ENCODE measurements at places on chromosomes 1 and 21. TPM values are rescaled to one million over a fixed set of nuclear protein-coding genes. Genes with fewer than 3 reads are reported as not detected.

DESI2 gene
- 44.3 TPM for polyA plus RNA-seq

APCS gene
- polyA plus RNA-seq = not detected

S1PR1 gene
- 17.2 TPM for polyA plus RNA-seq

GRCh38 chr21:35163411-35163810 lies 114.3 kb upstream of the RUNX1 start:
- no peak for DNase-seq

DNA sequence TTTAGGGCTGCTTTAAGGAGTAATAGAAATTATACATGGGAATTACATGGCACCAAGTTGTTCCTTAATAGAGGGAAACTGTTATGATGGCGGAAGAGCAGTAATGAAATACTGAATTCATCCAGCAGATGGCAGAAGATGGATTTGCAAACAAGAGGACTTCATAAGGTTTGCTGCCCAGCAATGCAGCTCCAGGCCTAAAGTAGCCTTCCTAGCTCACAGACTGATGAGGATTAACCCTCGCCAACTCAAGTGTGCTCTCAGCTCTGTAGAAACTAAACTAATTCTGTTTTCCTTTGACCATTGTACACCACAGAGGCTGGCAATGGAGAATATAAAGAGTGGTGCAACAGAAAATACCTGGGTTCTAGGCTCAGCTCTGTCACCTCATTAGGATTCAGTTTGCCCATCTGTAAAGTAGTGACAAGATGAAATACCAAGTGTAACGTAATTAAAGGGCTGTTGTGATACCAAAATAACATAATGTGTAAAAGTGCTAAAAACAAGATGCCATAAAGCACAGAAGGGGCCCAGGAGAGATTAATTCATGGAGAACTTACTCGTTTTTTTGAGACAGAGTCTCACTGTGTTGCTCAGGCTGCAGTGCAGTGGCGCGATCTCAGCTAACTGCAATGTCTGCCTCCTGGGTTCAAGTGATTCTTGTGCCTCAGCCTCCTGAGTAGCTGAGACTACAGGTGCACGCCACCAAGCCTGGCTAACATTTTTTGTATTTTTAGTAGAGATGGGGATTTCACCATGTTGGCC lies 102.4 kb upstream of the SERBP1 start:
- DNase-seq = peak; percentile 78

DNA sequence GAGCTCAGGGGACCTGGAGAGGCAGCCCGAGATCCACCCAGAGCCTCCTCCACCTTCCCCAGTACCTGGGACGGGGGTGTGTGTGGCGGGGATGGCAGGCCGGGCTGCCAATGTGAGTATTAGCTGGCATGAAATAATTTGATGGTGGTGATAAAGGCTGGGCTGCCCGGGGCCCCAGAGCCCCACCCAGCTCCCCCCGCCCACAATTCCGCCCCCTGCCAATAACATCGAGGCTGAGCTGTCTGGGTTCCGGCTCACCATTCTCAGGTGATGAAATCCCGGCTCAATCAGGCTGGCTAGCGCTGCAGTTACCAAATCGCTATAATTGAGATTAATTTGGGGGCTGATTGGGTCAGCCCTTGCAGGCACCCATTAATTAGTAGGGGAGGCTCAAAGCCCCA lies 103.8 kb upstream of the CASZ1 start:
- DNase-seq = no peak

- no peak for DNase-seq
Observed at GRCh38 chr1:119594376-119594775, 53.7 kb downstream of the ZNF697 start.

DNA sequence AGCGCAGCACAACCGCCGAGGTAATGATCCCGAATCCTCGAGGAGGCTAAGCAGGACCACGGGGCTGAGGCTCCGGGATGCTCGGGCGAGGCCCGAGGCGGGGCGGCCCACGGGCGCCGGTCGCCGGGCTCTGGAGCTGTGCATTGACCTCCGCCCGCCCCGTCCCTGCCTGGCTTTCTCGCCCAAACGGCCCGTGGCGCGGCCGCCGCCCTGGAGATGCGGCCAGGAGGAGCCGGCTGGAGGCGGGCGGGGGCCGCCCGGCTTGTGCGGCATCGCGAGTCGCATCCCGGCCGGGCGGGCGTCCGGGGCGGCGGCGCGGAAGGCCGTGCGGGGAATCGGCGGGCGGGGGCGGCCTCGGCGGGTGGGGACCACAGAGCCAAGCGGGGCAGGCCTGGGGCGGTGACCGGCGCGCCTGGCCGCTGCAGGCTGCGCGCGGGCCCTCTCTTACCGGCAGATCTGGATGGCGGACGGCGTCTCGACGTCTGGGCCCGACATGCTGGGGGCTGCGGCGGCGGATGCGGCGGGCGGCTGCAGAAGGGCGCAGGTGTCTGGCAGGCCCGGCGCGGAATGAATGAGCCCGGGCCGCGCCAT lies 663 bp downstream of the ACOT7 start:
- no peak for DNase-seq

DNA sequence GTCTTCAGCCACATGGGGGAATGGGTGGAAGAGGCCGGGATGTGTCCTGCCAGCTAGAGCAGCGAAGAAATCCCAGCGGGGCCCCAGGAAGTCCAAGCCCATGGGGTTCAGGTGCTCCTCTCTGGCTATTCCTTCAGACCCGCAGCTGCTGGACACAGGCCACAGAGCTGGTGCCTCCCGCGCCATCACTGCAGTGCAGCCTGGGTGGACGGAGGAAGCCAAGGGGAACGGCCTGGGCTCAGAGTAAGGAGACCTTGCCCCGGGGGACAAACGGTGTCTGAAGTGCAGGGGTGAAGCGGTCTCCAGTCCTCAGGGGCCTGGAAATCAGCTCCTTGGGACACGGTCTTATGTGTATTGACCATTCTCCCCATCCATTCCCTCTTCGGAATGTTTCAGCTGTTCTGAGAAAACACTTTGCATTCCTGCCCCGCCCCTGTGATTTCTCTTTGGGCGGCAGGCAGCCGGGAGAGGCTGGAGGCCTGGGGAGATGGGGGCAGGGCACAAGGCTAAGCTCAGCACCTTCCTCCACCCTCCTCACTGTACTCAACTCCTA lies 18.4 kb downstream of the MTHFR start:
- no peak for DNase-seq

GRCh38 chr1:60280256-60280655 lies 206.7 kb upstream of the C1orf87 start:
- DNase-seq = no peak
